ENCODE measurements at places on chromosomes 16 and 17. TPM values are rescaled to one million over a fixed set of nuclear protein-coding genes. Genes with fewer than 3 reads are reported as not detected.

Gene WNT3
- total RNA-seq = 14.0 TPM

Gene RECQL5
- total RNA-seq = 44.2 TPM

Gene TERB1
- total RNA-seq = not detected

Gene TAC4
- total RNA-seq = not detected

Gene CD79B
- total RNA-seq = not detected

Gene CLEC18B
- 0.58 TPM for total RNA-seq

Gene CCL1
- not detected for total RNA-seq

Gene KRTAP4-9
- total RNA-seq = not detected

Gene CTRB1
- not detected for total RNA-seq

Gene KRT39
- not detected for total RNA-seq

Gene RASL10B
- 0.11 TPM for total RNA-seq

Gene CCDC200
- total RNA-seq = not detected

Gene PARD6A
- total RNA-seq = 4.4 TPM

Gene KRT34
- 1.4 TPM for total RNA-seq

DNA sequence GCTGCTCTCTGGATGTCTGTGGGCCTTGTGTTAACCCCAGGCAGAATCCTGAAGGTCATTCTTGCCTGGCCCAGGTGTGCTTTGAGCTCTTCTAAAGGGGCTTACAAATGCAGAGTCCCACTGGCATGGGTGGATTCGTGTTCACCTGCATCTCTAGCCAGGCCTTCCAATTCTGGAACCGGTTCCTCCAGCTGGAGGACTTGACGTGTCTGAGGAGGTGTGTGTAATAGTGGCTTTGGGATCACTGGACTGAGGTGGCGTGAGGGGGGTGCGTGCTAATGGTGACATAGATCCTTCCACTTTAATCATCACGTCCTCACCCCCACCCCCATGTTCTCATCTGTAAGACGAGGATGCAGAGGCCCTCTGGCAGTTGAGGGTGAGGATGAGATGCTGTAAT lies 4.8 kb downstream of the GSE1 start:
- no peaks in the 10 kb centered on the region for H3K27me3 ChIP-seq
- peaks cover 38% of the 10 kb centered on the region for H3K4me1 ChIP-seq
- no peak overlapping the region for H3K4me3 ChIP-seq
- DNase-seq = no peak
- 0 out of 2 replicates have a peak, but pooled peaks cover 6% of the 10 kb centered on the region for H3K36me3 ChIP-seq

DNA sequence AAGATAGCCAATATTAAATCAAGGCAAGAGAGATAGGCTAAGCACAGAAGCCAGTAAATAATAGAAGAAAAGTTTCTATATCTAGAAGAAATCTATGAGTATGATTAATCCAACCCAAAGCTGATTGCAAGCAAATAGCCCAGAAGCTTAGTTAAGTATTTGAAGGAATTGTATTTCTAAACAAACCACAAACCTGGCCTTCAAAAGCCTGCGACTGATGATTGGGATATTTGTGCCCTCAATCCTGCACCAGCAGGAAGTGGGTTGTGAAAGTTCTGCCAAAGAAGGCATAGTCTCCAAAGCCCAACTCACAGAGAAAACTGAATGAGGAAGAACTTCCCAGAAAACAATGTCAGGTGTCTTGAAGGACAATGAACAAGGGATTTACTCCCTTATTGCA lies 114.5 kb upstream of the C17orf78 start:
- H3K4me3 ChIP-seq = no peak overlapping the region
- peaks cover 55% of the 10 kb centered on the region for H3K36me3 ChIP-seq
- H3K27ac ChIP-seq = no peak overlapping the region
- no peaks in the 10 kb centered on the region for H3K27me3 ChIP-seq

- no peaks in the 10 kb centered on the region for H3K36me3 ChIP-seq
- no peaks in the 10 kb centered on the region for H3K4me1 ChIP-seq
- H3K27me3 ChIP-seq = peaks cover 66% of the 10 kb centered on the region
- DNase-seq = no peak
- no peak overlapping the region for H3K27ac ChIP-seq
Observed at GRCh38 chr16:49484936-49485335, 111.3 kb downstream of the C16orf78 start.

GRCh38 chr17:75454193-75454592 lies 2.2 kb upstream of the TMEM94 start:
- H3K27ac ChIP-seq = no peak overlapping the region
- H3K4me3 ChIP-seq = no peak overlapping the region
- H3K27me3 ChIP-seq = no peaks in the 10 kb centered on the region
- DNase-seq = no peak
- no peaks in the 10 kb centered on the region for H3K36me3 ChIP-seq

DNA sequence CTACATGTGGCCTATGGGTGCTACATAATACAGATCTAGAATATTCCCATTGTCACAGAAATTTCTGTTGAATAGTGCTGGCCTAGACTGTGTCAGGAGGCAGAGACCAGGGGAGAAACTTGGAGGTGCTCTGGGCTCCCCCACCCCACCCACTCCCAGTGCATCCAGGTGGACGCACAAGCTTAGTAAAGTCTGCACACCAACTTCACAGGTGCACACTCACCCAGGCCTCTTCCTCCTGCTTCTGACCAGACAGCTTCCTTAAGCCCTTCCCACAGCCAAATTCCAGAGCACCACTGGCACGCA lies 7.6 kb upstream of the CNP start:
- no peak overlapping the region for H3K4me3 ChIP-seq
- H3K36me3 ChIP-seq = no peaks in the 10 kb centered on the region
- H3K27ac ChIP-seq = no peak overlapping the region
- no peaks in the 10 kb centered on the region for H3K4me1 ChIP-seq
- H3K27me3 ChIP-seq = no peaks in the 10 kb centered on the region
- DNase-seq = no peak

GRCh38 chr17:10280068-10280467 lies 81.7 kb upstream of the GAS7 start:
- DNase-seq = no peak
- H3K27me3 ChIP-seq = peaks cover 3% of the 10 kb centered on the region
- H3K4me3 ChIP-seq = no peak overlapping the region
- H3K36me3 ChIP-seq = no peaks in the 10 kb centered on the region
- no peak overlapping the region for H3K27ac ChIP-seq

DNA sequence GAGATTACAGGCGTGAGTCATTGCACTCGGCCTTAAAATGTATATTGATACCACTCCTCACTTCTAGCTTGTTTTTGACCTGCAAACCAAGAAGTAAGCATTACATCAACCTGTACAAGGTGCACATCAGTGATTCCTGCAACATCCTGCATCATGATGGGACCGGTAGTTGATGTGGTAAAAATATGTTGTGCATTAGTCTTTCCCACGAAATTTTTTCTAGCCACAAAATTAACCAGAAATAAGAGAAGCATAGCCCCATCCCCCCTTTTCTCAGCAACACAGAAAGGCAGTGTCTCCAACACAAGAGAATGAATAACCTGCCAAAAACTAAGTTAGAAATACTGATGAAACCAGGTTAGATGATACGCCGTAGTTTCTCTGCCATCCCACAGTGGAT lies 21.1 kb upstream of the NSMCE1 start:
- H3K27ac ChIP-seq = no peak overlapping the region
- H3K4me3 ChIP-seq = no peak overlapping the region

- no peak overlapping the region for H3K27ac ChIP-seq
- H3K4me3 ChIP-seq = no peak overlapping the region
- H3K27me3 ChIP-seq = 0 out of 2 replicates have a peak, but pooled peaks cover 2% of the 10 kb centered on the region
- H3K4me1 ChIP-seq = no peaks in the 10 kb centered on the region
- H3K36me3 ChIP-seq = no peaks in the 10 kb centered on the region
Observed at GRCh38 chr16:79752396-79752795, 151.9 kb upstream of the MAF start.

DNA sequence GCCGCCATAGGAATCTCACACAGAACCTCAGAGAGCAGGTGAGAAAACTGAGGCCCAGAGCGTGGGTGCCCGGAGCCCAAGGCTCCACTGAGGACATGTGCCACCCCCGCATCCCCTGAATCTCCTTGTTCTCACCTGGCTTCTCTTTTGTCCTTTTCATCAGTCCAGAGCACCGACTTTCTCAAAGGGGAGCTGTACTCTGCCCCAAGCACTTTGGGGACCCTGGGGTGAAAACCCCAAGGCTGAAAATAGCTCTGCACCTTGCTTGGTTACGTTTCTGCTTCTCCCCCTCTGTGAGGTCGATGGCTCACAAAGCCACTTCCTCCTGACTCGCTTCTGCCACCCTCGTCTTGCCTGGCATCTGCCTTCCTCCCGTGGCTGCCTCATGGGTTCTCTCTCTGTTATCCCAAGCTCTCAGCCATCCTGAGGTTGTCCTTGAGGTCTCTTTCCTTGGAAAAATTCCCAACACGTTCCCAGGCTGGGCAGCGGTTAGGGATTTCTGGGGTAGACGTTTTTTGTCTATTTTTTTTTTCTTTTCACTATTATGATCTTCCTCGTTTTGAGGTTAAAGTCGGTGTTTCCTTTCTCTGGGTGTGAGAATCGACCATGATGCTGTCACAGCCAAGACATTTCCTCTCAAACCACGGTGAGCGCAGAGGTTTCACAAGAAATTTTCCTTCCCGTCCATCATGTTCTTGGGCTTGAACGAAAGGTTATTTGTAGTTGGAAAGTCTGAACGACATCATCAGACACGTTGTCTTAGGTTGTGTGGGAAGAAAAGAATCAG lies 37.2 kb downstream of the IRF8 start:
- DNase-seq = no peak
- no peak overlapping the region for H3K4me3 ChIP-seq
- H3K27me3 ChIP-seq = peaks cover 96% of the 10 kb centered on the region
- H3K27ac ChIP-seq = no peak overlapping the region

GRCh38 chr16:4337540-4338088 lies 13.5 kb downstream of the PAM16 start:
- no peaks in the 10 kb centered on the region for H3K36me3 ChIP-seq
- H3K27me3 ChIP-seq = no peaks in the 10 kb centered on the region
- no peak overlapping the region for H3K27ac ChIP-seq
- no peak for DNase-seq
- no peaks in the 10 kb centered on the region for H3K4me1 ChIP-seq

DNA sequence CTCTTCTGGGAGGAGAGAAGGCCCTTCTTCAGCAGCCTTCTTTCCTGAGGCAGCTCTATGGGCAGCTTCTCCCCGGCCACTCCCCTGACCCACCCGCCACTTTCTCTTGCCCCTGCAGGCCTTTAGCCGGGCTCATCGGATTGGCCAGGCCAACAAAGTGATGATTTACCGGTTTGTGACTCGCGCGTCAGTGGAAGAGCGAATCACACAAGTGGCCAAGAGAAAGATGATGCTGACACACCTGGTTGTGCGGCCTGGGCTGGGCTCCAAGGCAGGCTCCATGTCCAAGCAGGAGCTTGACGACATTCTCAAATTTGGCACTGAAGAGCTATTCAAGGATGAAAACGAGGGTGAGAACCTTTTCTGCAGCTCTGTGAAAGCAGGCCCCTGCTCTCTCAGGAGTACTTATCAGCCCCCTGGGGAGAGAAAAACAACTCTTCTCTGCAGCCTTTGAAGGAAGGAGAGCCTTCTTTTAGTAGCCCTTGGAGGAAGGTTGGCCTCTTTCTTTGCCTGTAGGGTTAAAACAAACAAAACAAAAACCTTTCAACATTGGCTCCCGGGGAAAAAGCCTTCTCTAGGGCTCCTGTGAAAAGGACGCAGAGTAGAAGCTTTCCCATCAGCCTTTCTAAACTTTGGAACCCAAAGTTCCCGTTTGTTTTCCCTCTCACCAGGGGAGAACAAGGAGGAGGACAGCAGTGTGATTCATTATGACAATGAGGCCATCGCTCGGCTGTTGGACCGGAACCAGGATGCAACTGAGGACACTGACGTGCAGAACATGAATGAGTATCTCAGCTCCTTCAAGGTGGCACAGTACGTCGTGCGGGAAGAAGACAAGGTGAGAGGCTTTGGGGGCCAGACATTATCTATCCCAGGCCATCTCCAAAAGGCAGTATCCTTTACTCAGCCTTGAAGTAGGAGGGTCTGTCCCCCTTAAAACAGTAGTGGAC lies 12.7 kb downstream of the RNF227 start:
- H3K27me3 ChIP-seq = no peaks in the 10 kb centered on the region
- peak; percentile 14 for DNase-seq
- H3K27ac ChIP-seq = no peak overlapping the region
- H3K4me3 ChIP-seq = no peak overlapping the region
- H3K36me3 ChIP-seq = no peaks in the 10 kb centered on the region
- no peaks in the 10 kb centered on the region for H3K4me1 ChIP-seq

DNA sequence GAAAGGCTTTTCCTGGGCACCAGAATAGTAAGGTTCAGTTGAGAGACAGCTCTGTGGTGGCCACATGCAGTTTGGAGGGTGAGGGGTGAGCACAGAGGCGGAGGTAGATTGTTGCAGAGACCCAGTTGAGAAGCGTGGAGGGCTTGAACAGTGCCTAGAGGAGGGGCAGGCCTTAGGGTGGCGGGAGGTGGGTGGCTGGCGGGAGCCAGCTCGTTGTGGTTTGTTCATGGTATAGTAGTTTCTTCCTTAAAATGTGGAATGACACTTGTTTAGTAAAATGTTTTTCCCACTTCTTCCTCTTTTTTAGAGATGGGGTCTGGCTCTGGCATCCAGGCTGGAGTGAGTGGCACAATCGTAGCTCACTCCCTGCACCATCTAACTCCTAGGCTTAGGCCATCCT lies 14.2 kb downstream of the USP10 start:
- H3K27ac ChIP-seq = no peak overlapping the region
- H3K4me3 ChIP-seq = no peak overlapping the region
- no peaks in the 10 kb centered on the region for H3K27me3 ChIP-seq
- H3K36me3 ChIP-seq = peaks cover 10% of the 10 kb centered on the region
- DNase-seq = no peak

- peaks cover 8% of the 10 kb centered on the region for H3K4me1 ChIP-seq
- peak overlapping the region; percentile 86 for H3K4me3 ChIP-seq
- H3K27me3 ChIP-seq = no peaks in the 10 kb centered on the region
- no peak for DNase-seq
- H3K36me3 ChIP-seq = peaks cover 29% of the 10 kb centered on the region
- no peak overlapping the region for H3K27ac ChIP-seq
Observed at GRCh38 chr17:5110816-5111215, 862 bp downstream of the ZNF232 start.

DNA sequence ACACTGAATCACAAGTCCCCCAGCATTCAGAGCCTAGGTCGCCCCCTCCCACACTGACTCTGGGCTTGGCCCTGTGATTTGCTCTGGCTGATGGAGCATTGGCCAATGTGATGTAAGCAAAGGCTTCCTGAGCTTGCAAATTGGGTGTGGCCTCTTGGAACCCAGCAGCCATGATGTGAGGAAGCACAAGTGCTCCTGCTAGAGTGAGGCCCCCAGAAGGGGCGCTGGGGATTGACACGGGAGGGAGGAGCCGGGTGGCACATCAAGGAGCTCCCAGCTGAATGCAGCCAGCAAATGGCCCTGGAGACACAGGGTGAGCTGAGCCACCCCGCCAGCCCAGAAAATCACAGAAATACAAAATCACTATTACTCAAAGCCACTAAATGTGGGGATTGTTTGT lies 308.5 kb downstream of the C16orf95 start:
- no peak overlapping the region for H3K27ac ChIP-seq
- DNase-seq = no peak
- no peaks in the 10 kb centered on the region for H3K36me3 ChIP-seq

GRCh38 chr17:44053125-44053872 lies 13.2 kb downstream of the LSM12 start:
- H3K27ac ChIP-seq = no peak overlapping the region
- DNase-seq = no peak
- no peak overlapping the region for H3K4me3 ChIP-seq
- H3K36me3 ChIP-seq = peaks cover 37% of the 10 kb centered on the region
- H3K4me1 ChIP-seq = no peaks in the 10 kb centered on the region
- H3K27me3 ChIP-seq = no peaks in the 10 kb centered on the region

All from PC-9 (cell line).